ENCODE measurements at places on chromosomes 1 and 21. TPM values are rescaled to one million over a fixed set of nuclear protein-coding genes. Genes with fewer than 3 reads are reported as not detected.

DNA sequence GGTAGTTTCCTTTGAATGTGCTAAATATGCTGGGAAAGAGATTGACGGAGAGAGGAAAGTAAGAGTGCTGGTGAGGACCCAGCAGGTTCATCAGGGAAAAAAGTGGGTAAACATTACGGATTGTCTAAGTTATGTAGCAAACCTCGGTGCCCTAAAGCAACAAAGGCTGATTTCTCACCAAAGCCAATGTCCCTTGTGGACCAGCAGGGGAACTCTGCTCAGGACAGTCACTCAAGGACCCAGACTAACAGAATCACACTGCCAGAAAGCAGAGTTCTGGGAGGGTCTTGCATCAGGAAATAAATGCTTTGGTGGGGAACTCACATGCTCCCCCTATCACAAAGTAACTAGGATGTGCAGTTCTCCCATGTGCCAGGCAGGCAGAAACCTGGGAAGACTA, 1.7 kb upstream of the IKBKE start:
- DNase-seq = no peak

SPRR4 gene
- not detected for total RNA-seq

SLC44A3 gene
- 3.8 TPM for total RNA-seq

RAD54L gene
- 10.4 TPM for total RNA-seq

OR6K3 gene
- total RNA-seq = not detected

DNA sequence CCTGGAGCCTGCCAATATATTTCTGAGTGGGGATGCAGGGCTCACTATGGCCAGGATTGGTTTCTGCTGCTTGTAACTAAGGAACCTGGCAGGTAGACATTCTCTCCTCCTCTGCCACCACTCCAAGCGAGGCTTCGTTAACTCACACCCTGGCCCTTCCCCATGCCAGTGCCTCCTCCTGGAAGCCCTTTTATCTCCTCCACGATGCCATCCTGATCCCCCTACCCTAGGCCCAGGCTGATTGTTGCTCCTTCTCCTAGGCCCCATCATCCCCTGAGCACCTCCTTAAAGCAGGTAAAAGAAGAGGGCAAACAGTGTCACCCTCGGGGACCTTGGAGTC, 118.5 kb downstream of the DMRTB1 start:
- DNase-seq = no peak

LCE3B gene
- total RNA-seq = not detected

DNA sequence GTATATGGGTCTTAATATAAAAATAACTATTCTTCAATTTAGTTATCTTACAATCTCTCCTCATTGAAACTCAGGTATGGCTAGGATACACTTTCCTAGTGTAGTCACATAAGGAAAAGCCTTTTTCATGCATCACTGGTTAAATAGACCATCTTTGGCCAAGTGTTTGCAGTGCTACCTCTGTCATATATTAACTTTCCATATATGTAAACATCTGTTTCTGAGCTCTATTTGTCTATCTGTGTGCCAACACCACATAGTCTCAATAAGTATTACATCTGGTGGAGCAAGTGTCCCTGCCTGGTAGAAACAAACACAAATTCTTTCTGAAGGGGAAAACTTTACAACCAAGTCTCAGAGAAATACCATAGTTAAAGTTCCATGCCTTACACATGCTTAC, 134.6 kb downstream of the TSEN15 start:
- DNase-seq = no peak

KRTAP11-1 gene
- not detected for total RNA-seq

DNA sequence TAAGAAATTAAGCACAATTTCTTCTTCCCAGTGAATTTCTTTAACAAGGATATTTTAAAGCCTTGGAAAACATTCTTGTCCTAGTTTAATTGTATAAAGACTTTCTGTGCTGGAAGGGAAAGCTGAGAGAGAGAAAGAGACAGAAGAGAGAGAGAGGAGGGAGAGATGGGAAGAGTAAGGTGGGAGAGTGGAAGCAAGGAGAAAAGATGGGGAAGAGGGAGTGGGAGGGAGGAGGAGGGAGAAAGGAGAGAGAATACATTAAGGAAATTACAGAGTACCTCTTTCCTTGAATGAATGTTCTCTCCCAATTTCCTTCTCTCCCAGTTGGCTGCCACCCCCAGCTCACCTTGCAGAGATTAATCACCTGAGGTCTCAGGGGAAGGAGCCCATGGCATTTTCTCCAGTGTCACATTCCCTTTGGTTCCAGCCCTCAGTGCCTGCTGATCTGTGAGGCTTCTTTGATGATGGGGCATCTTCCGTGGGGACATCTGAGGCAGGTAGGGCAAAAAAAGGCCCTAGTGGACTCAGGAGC, 32.4 kb upstream of the KCNA10 start:
- no peak for DNase-seq

DNA sequence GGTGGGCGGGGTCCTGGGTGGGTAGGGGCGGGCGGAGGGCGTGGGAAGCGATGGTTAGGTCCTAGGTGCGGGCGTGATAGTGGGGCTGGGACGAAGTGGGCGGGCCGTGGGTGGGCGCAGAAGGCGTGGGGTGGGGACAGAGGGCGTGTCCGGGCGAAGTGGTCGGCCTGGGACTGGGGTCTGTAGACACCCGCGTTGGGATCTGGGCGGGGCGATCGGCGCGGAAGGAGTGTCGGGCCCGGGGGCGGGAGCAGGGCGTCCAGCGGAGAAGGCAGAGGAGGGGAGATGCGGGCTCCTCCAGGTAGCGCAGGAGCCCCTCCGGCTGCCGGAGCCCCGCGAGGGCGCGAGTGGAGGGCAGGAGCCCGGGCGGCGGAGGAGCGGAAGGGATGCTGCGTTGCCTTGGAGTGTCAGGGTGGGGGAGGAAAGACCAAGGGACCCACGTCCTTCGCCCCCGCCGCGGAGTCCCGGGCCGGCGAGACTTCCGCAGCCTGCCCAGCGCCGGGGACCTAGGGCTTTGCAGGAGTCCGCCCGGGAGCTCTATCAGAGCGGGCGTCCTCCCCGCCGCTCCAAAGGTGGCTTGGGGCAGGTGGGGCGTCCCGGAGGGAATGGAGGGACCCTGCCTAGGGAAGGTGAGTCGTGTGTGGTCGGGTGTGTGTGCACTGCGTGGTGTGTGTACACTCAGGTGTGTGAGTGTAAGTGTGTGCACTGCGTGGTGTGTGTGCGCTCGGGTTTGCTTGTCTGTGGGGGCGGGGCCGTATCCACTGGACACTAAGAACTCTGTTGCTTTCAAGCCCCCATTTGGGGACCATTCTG, 27.0 kb upstream of the PRSS38 start:
- DNase-seq = peak; percentile 80

GRCh38 chr1:53254011-53254640, 15.8 kb upstream of the MAGOH start:
- no peak for DNase-seq

SMYD2 gene
- 77.1 TPM for total RNA-seq

DNA sequence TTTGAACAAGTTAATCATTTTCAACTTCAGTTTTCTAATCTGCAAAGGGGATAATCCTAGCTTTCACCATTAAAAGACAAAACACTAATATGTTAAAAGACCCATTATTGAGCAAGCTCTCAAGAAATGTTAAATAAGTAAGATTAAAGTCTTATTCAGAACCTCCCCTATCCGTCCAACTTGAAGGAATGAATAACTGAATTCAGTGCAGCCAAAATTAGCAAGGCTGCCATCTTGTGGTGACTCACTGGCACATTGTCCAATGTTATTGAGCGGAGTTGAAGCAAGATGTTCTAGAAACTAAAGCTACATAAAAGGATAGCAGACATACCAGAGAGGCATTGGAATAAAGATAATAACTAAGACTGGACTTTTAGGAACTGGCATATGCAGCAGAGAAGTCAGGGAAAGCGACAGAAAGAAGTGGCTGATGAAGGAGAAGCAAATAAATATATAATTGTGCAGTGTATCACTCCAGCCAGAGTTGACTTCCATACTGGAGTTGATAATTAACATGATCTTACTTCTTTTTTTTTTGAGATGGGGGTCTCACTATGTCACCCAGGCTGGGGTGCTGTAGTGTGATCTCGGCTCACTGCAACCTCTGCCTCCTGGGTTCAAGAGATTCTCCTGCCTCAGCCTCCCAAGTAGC, 8.2 kb upstream of the CAP1 start:
- peak; percentile 56 for DNase-seq

- no peak for DNase-seq
Measured at GRCh38 chr1:17881761-17882160, 126.6 kb downstream of the ACTL8 start.

DNA sequence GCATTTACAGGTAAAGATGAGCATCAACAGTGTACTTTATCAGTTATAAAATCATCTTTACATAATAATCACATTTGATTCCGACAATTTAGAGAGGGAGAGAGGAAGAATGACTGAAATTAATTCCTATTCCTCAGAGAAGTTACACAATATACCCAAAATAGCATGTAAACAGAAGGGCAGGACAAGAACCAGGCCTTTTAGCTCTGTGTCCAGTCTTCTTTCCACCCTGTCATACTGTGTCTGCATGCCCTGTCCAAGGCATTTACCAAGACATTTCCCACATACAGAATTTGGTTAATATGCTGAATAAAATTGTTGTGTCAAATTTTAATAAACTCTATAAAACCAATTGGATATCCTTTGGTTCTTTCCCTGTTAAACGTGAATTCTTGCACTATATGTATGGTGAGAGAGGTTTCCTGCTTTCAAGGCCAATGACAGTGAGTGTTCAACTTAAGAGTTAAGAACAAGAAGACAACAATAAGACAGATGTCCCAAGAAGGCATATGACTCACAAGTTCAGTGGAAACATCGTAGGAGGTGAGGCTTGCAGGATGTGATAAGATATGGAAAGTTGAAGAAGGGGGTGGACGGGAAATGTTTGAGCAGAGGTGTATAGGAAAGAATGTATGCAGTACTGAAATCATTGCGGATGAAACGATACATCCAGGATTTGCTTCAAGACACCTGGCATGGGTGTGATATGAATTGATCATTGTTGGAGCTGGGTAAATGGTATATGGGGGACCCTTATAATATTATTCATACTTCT, 20.8 kb downstream of the LRRC8B start:
- DNase-seq = no peak

- no peak for DNase-seq
Measured at GRCh38 chr1:92698932-92699331, 86.0 kb downstream of the EVI5 start.

L1TD1 gene
- total RNA-seq = not detected

DNA sequence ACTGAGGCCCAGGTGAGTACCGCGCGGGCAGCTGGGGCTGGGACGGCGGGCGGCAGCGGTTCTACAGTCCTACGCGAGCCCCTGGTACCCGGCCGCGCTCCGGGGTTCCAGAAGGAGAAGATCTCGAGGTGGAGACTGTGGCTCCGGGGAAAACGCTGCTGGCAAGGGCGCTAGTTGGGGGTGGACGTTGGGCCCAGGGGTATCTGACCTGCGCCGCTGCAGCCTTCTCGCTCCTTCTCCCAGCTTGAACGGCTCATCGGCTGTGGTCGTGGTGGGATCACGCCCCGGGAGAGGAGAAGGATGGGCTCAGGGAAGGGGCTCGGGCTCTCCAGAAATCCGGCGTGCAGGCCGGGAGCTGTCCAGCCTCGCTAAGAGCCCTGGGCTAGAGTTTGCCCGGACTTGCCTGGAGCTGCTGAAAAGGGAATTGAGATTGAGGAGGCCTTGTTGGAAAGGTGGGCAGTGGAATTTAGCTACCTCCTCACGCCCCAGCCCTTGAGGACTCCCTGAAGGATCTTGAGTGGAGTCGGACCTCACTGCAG, 1.1 kb upstream of the POU3F1 start:
- no peak for DNase-seq

THEM5 gene
- not detected for total RNA-seq

MAP1LC3C gene
- not detected for total RNA-seq

GRCh38 chr1:237478842-237479241, 411.9 kb downstream of the ZP4 start:
- no peak for DNase-seq

ADGRB2 gene
- 15.8 TPM for total RNA-seq

CFAP74 gene
- total RNA-seq = not detected

UBAP2L gene
- total RNA-seq = 83.4 TPM

UTS2 gene
- total RNA-seq = not detected

IL22RA1 gene
- not detected for total RNA-seq

DNA sequence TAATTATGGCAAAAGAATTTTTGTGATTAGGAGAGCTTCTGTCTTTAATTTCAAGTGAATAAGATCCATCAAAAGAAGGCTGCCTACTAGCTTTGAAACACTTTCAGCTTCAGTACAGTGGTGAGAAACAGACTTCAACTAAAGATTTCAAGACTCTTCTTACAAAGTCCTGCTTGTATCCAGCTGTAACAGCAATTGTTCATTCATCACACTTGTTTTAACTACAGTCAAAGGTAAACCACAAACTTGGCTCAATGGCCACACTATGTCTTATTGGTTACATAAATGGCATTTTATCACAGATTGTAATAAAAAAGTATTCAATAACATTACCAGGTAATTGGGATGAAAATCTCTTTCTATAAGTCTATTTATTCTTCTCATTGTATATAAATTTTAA, 59.2 kb downstream of the WARS2 start:
- peak; percentile 16 for DNase-seq

- DNase-seq = no peak
Measured at GRCh38 chr1:20366463-20367115, 75.9 kb downstream of the VWA5B1 start.

DNA sequence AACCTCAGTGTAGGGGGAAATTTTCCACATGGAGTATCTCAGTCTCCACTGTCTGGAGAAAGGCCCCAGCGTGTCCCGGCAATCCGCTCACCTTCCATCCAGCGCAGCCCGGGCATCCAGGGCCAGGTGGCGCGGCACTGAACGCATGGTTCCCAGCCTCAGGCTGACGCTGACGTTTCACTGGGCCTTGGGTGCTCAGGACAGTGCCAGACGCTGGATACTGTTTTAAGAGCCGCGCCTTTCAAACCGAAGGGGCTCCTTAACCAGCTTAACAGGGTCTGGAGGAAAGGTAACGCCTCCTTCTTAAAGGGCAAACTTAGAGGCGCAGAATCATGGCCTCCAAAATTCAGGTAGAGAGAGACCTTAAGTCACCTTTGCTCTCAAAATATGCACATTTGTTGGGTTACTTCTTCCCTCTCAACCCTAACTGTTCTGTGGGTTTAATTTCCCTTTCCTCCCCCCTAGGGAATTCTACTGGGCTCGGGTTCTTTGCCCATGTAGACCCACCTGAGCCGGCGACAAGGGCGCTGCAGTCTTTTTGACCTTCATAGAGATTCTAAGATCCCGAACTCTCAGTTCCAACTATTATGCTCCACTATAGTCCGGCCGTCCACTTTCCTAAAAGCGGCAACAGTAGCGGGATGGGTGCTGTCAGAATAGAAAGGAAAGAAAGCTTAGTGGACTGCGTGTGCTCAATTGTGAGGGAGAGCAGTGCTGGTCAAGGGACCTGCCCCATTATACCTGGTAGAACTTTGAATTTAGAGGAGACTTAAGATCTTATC, 3.5 kb upstream of the LHX9 start:
- DNase-seq = no peak

DNA sequence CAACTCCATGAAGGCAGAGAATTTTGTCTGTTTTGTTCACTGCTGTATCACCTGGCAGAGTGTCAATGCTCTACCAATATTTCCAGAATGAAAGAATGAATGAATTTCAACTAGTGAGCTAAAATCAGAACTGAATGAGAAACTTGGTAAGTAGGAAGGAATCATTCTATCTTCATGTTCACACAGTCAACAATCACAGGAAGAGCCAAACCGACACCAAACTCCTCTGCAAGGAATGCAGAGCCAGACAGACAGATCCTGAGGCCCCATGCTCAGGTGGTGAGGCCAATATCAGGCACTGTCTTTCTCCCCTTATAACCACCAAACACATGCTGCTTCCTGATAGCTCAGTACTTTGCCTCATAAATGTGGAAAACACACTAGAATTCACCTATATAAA, 139.1 kb downstream of the SLC45A1 start:
- DNase-seq = no peak

Data from SJSA1 (cell line).